D341Med (cell line): ENCODE measurements at places on chromosomes 7 and 10.

DNA sequence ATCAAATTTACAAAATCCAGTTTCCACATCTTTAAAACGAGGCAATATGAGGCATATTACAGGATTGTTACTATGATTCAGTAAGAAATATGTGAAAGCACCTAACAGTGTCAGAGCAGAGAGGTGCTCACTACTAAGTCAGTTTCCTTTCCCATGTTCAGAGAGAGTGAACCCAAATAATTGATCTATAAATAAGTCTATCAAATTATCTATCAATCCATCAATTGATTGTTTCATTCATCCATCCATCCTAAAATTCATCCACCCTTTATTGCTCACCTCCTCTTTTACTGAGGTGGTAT, 340.8 kb downstream of the SUGCT start:
- DNase-seq = no peak

GRCh38 chr7:155506854-155507337, 39.5 kb downstream of the CNPY1 start:
- DNase-seq = no peak

DNA sequence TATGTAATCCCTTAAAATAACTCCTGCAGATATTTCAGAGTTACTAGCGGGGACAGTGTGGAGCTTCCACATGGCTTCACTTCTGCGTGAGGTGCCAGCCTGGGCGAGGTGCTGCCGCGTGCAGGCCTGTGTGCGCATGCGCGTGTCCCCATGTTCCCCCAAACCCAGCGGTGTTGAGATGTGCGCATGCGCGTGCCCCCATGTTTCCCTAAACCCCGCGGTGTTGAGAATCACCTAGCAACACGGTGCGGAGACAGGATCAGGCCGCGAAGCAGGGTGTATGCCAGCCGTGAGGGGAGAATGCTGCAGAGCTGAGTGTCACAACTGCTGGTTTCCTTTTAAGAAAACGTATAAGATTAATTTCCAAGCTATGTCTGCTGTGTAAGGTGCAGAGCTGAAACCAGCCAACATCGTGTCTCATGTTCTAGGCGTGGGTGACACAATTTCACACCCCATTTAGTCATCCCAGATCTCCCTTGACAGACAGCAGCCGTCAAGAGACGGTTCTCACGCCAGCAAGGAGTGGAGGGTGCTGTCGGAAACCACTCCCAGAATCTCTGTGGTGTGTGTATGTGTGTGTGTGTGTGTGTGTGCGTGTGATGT, 71.9 kb upstream of the ADARB2 start:
- no peak for DNase-seq

DNA sequence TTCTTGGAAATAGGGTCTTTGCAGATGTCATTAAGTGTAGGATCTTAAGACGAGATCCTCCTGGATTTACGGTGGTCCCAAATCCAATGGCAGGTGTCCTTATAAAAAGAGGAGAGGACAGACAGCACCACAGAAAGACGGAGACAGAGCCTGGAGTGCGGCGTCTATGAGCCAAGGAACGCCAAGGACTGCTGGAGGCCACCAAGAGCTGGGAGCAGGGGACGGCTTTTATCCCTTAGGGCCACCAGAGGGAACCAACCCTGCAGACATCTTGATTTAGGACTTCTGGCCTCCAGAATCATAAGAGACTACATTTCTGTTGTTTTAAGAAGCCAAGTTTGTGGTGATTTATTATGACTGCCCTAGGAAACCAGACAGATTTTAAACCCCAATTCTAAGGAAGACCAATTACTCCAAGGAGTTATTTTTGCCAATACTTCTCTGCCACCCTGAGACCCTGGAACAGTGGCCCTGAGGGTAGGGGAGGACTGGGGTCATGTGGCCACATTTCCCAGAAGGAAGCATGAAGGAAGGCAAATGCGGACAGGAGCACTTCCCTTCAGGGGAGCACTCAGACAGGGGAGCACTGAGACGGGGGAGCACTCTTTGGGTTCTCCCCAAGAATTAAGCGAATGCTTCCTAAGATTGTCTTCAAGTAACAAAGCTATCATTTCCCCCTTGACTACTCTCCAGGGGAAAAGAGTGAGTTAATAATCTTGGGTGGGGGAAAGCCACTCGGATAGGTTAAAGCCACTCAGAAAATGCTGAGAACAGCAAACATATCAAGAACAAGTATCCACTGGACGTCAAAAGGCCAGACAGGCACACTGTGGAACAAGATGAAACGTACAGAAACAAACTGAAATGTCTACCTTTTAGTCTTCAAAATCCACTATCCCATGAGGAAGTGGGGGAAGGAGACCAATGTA, 67.5 kb downstream of the CHST15 start:
- no peak for DNase-seq

GRCh38 chr10:50312464-50313437, 61.4 kb upstream of the ASAH2 start:
- no peak for DNase-seq

GRCh38 chr10:28810057-28810870, 132.9 kb downstream of the BAMBI start:
- no peak for DNase-seq

GRCh38 chr10:88110822-88111221, 247.4 kb downstream of the PTEN start:
- no peak for DNase-seq

GRCh38 chr10:93598157-93598556, 2.9 kb downstream of the RBP4 start:
- no peak for DNase-seq

GRCh38 chr7:131896165-131896863, 339.9 kb upstream of the PODXL start:
- no peak for DNase-seq

DNA sequence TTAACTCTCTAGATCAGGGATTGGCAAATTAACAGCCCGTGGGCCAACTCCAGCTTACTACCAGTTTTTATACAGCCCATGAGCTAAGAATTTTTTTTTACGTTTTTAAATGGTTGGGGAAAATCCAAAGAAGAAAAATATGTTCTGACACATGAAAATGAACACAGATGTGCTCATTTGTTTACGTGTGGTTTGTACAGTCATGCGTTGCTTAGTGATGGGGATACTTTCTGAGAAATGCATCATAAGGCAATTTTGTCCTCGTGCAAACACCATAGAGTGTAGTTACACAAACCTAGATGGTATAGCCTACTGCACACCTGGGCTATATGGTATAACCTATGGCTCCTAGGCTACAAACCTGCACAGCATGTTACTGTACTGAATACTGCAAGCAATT, 8.3 kb upstream of the SMKR1 start:
- DNase-seq = no peak

DNA sequence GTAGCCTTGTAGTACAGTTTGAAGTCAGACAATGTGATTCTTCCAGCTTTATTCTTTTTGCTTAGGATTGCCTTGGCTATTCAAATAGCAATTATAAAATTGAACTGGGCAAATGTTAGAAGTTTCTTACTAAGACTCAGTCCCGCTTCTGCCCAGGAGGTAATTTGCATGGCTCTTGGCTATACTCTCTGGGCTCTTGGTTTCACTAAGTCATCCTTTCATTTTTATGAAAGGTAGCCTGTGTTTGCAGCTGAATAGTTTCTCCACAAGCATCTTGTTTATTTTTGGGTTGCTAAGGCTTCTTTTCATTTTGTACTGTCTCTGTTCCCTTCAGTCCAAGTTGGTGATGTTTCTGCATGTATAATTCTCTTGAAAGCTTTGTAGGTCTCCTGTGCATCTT, 340.6 kb downstream of the SH2D4B start:
- DNase-seq = no peak

DNA sequence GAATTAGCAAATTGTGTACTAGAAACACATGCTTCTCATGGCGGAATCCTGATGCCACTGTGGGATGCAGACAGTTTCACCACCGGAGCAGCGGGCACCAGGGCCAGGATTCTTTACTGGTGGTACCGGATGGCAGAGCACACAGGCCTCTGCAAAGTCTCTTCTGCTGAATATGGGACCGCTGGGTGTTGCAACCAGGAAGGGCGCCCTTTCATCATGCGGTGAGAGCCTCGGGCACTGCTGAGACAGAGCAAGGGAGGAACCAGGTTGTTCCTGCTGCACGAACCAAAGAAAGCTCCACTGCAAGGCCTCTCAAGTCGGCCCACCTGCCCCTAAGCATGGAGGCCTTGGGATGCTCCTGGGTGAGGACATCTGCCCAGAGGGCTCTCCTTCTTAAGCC, 57.0 kb upstream of the NMT2 start:
- DNase-seq = no peak

- DNase-seq = no peak
Observed at GRCh38 chr10:125316436-125316835, 156.1 kb upstream of the CTBP2 start.

GRCh38 chr10:44039599-44039998, 345.3 kb downstream of the CXCL12 start:
- no peak for DNase-seq

GRCh38 chr10:132790934-132791829, 5.2 kb upstream of the NKX6-2 start:
- no peak for DNase-seq

DNA sequence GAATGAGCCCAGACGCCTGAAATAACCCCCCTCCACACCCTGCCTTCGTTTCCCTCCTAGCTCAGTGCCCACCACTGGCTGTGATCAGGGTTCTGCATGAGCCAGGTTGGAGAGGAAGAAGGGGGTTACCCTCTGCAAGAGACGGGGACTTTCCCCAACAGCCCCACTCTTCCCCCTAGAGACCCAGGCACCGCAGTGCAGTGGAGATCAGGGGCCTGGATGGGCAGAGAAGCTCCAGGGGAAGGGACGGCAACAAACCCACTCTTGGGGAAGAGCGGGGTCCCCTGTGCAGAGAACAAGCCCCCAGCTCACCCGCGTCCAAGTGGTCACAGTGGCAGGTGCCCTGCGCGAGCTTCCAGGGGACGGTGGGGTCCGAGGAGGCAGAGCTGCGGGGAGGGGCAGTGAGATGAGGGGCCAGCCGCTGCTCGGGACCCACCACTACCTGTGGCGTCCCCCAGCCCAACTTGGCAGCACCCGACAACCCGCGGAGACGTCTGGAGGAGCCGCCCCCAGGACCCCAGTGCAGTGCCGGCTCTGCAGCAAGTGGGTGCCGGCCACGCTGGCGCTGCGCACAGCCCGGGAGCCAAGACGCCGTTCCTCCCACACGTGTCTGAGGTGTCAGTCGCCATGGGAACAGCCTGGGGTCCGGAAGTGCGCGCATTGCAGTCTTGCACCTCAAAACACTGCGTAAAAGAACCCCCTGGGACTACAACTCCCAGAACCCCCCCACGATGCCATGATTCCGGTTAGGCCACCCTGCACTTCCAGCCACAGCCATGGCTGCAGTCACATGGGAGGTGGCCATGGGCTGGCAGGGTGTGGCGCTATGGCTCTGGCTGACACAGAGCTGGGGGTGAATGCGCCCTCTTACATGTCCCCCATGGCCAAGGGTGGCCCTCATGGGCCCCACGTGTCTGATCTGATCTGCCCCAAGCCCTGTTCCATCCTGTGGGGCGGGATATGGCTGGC, 45.8 kb upstream of the WIPI2 start:
- DNase-seq = peak; percentile 47

GRCh38 chr7:50475340-50475739, 25.2 kb upstream of the FIGNL1 start:
- no peak for DNase-seq

DNA sequence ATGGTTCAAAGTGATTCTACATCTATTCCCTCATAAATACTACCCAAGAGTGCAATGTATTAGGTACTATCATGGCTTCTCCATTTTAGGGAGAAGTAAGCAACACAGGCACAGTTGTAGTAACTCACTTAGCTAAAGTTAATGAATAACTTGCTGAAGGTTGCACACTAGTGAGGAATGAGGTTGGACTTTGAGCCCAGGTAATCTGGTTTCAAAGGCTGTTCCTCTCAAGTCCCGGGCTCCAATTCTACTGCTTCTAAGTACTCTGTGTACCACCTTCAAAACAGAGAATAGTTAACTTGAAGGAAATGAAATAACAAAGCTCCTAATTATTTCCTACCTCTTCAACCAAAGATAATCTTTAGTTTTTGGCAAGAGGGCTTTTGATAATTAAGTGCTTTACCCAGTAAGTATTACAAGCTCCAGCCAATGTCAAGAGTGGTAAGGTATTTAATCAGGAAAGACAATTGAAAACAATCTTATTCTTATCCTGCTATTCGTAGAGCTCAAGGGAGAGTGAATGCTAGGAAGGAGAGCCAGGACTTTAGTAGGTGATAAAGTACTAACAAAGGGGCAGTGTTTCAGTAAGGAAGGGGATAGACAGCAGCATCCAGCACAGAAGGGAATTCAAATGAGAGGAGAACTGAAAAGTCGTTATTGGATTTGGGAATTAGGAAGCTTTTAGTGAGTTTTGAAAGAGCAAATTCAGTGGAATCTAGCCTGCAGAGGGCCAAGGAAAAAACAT, 158.2 kb upstream of the PTPRZ1 start:
- peak; percentile 12 for DNase-seq

- no peak for DNase-seq
Observed at GRCh38 chr7:92137557-92137956, 3.3 kb upstream of the CYP51A1 start.

- DNase-seq = no peak
Observed at GRCh38 chr7:3431306-3431705, 130.3 kb downstream of the SDK1 start.

DNA sequence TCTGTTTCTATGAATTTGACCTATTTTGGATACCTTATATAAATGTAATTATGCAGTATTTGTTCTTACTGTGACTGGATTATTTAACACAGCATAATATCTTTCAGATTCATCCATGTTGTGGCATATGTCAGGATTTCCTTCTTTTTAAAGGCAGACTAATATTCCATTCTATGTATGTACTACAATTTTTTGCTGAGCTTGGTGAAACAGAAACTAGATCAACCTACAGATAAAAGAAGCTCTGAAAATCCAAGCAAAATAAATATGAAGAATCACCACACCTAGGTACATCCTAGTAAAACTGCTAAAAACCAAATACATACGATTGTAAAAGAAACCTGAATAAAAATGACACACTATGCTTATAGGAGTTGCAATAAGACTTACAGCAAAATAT, 300.5 kb downstream of the HTR7 start:
- DNase-seq = no peak

- peak; percentile 79 for DNase-seq
Observed at GRCh38 chr7:70322856-70323255, 724.6 kb downstream of the AUTS2 start.

GRCh38 chr7:51352174-51353100, 35.8 kb upstream of the COBL start:
- no peak for DNase-seq

DNA sequence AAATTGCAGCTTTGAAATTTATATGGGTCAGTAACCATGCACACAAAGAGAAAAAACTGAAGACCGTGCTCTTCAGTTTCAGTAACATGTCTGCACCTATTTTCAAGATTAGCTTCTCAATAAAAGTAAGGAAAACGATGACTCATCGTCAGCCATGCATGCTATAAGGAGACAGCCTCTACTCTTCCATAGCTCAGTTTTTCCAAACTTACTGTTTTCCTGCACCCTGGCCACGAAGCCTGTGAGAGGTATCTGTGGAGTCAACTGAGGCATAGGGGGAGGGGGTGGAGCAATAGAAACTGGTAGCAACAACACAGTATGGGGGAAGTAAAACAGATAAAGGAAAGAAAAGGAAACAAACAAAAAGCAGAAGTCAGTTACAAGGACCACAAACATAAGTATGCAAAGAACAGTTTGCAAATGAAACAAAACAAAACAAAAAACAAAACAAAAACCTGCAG, 58.0 kb downstream of the PDSS1 start:
- no peak for DNase-seq
